ENCODE measurements at places on chromosomes 2 and 18.

- no peak for DNase-seq
Measured at GRCh38 chr2:10188211-10188610, 65.7 kb downstream of the RRM2 start.

DNA sequence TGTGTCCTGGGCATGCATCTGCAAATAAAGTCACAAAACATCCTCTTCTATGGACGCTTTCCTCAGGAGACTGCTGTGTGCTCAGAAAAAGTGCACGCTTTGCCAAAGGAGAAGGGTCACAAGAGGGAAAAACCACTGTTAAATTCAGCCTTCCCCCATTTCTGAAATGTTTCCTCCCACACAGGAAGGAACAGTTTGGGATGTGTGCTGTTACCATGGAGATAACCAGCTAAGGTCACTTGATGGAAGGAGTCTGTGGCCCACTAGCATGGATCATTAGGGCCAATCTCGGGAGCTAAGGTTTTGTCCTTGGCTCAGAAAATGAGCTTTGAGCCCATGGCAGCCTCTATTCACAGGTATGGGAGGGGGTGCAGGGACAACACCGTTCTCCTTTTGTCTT is 5.6 kb downstream of the KCNE4 start:
- DNase-seq = no peak

GRCh38 chr2:96546797-96547196 is 10.2 kb downstream of the ARID5A start:
- DNase-seq = no peak

DNA sequence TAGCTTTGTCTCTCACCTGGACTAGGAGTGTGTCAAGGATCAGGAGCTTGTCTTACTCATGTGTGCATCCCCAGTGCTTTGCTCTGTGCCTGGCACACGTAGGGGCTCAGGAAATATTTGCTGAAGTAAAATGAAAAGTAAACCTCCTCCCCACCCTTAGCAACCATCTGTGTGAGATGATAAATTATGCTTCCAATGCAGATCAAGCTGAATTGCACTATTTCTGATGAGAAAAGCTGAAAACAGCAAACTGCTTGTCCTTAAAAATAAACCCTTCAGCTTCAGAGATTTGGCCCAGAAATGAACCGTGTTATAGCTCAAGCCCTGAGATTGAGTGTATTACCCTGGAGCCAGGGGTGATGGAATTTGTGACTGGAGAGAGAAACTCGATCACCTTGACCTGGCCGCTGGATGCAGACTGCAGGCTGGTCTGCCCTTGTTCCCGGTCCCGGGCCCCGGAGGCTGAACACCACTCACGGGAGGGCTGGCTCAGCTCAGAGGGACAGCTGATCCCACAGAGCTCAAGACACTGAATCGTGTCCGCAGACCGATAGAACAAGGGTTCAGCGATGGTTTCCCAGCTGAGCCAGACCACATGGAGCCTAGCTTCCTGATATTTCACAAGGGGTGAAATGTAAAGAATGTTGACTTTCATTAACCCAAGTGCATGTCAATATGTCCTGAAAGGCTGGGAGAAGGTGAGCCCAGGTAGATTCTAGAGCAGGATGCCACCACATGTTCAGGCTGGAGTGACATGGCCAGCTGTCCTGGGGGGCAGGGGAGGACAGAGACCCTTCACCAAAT is 50.5 kb downstream of the DDX1 start:
- no peak for DNase-seq

DNA sequence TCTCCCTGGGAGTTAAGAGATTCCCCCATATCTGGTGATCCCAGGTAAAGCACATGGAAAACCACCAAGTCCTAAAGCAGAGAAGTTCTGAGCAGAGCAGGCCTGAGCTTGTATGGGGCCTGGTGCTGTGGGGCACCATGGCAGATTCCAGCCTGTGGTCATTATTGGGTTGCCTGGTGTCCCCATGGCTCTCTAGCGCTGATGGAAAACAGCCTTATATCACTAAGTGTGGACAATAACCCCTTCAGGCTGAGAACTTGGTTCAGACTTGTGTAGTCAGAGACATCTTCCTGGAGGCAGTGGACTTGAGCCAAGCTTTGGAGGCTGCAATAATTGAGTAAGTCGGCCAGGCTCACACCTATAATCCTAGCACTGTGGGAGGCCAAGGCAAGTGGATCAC is 96.8 kb downstream of the MCFD2 start:
- no peak for DNase-seq

GRCh38 chr2:59233448-59233847 is 992.3 kb upstream of the FANCL start:
- DNase-seq = no peak

DNA sequence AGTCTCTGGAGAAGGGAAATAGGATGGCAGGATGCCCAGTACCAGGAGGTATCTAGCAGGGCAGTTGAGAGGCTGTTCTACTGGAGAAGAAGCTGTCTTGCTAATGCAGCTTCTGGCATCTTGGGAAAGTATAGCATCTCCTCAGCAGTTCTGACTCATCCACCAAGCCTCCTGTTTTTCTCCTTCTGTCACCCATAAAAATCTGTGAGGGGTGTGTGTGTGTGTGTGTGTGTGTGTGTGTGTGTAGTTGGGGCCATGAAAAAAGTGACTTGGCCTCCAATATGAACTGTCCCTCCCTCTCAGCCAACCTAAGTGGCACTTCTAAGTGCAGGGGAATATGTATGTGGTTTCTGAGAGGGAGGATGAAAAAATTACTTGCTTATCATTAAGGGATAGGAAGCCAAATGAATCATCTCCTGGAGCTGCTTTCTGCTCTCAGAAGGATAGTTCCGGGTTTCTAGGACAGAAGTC is 83.9 kb downstream of the CBLN2 start:
- DNase-seq = no peak

- DNase-seq = no peak
Measured at GRCh38 chr2:191947235-191947634, 100.3 kb upstream of the CAVIN2 start.

- DNase-seq = no peak
Measured at GRCh38 chr18:62486290-62486964, 36.4 kb upstream of the ZCCHC2 start.

- no peak for DNase-seq
Measured at GRCh38 chr2:10306901-10307463, 4.3 kb downstream of the HPCAL1 start.

DNA sequence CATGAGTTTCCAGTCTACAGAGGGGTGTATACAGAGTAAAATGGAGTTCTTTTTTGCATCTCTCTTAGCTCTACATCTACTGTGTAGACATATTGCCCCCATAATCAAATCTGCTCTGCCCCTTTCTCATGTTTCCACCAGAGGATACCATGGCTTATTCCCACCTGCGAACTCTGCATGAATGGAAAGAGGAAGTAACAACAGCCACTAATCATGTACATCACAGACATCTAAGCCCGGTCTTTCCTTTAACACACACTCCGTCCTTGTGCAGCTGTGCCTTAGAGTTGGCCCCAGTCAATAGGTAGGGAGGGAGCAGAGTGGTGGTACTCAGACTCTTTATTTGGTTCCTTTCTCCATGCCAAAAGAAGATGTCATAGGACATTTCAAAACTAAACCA is 147.3 kb upstream of the NRP2 start:
- no peak for DNase-seq

- DNase-seq = no peak
Measured at GRCh38 chr2:48449073-48449840, 80.7 kb upstream of the STON1 start.

DNA sequence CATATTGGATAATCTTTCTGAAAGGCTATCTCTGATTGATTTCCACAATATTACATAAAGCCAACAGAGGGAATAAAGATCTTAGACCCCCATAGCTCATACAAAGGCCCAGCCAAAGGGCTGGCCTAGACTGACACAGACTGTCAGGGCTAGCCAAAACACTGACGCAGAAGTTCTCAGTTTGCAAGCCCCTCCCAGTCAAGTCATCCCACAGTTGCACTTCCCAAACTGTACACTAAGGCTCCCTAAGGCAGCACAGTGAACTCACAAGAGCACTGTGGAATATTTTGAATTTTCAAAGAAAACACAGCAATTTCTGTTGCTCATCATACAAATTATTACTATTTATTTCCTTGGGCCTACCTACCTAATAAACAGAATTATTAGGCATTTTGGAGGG is 244.9 kb downstream of the SP3 start:
- no peak for DNase-seq

- no peak for DNase-seq
Measured at GRCh38 chr2:109222825-109223471, 93.9 kb downstream of the SH3RF3 start.

DNA sequence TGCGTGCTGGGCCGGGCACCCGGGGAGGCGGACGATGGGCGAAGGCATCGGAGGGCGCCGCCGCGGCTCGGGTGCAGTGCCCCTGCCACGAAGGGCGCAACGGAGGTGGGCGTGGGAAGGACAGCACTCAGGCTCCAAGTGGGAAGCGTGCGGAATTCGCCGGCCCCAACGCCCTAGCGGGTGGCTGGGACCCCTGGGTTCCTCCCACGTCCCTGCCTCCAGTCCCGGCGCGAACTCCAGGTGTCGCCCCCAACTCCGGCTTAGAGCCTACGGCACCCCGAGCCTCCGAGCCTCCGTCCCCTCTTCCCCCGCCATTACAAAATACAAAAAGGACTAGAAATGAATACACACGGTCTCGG is 1.3 kb downstream of the CYP27C1 start:
- no peak for DNase-seq

DNA sequence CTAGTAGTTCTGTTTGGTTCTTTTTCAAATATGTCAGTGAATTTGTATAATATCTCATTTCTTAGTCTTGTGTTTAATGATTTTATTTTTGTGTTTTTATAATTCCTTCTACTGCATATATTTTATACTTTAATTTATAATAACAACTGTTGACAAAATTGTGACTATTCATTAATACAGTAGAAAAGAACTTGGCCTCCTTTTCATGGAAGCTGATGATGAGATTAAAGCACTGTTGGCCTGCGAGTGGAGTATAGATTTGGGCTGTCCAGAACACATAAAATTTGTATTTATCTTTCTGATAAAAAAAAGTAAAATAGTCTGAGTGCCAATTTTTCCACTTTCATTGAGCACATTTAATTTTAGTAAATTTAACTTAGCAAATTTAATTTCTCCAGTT is 12.1 kb downstream of the CFLAR start:
- DNase-seq = no peak

DNA sequence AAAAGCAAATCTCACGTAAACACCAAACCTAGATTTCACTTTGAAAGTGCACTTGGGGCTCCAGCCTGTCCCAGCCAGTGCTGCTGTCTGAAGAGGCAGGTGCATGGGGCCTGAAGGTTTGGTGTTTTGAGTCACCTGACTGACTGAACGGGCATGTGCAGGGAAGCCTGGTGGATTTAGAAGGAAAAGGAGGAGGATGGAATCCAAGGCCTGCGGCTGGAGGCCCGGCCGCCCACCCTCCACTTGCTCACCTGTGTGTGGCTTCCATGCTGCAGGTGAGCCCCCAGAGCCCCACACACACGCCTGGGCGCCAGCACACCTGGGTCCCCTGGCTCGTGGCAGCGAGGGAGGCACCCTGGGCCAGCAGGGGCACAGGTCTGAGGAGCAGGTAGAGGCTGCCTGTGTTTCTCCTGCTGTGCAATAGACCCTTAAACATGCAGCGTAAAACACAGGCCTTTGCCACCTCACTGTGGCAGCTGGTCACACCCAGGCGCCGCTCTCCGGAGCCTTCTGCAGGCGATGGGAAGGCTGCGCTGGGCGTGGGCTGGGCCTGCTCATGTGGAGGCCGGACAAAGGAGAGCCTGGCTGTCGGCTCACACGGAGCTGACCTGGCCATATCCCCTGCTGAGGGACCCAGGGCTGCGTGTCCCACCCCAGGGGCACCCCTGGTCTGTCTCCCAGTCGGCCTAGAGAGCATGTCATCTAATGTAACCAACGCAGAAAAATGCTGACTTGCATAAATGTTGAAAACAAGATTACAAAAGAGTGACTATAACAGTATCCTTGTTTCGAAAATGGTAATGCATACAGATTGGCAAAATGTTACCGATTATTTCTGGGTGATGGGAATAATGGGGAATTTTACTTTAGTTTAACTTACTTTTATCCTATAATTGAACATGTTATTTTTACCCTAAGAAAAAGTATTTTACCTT is 71.3 kb downstream of the TMEM18 start:
- no peak for DNase-seq

DNA sequence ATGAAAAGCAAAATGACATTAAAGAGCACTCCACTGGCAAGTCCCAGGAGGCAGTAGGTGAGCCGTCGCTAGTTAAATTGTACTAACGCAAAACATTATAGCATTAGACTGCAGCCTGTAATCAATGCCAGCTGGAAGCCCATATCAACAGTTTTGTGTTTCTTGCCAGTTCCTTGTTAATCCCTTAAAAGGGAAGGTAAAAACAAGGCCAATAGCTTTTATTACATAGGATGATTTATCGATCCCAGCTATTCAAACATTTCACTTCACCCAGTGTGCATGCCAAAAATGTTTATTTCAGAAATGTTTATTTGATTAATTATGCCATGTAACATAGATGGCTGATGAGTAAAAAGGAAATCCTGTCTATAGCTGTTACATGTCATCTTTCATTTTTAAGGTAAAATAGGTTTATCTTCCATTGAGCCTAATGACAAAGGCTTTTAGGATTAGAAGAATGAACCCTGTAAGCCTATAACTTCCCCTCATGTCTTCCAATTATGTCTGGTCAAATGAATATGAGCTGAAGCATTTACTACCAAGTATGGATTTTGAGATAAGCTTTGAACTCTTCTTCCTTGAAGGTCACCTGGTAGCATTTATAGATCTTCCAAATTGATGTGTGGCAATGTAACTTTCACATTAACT is 591.2 kb downstream of the RNF144A start:
- no peak for DNase-seq

DNA sequence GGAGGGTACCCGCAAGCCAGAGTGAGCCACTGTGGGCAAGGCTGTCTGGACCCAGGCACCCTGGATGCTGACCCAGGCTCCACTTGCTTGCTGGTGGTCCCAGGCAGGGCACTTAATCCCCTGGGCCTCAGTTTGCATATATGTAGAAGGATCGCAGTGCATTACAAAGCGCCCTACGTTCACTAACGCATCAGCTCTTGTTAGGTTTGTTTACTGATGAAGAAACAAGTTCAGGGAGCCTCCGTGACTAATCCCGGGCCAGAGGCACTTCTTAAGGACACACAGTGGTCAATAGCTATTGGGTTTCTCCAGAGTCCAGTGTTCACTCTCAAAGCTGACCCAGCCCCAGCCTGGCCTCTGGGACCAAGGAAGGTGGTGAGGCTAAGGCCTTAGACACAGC is 70.2 kb downstream of the LBH start:
- no peak for DNase-seq

- no peak for DNase-seq
Measured at GRCh38 chr2:162538967-162539366, 195.0 kb downstream of the GCA start.
